ENCODE measurements at places on chromosomes 12 and 14.

DNA sequence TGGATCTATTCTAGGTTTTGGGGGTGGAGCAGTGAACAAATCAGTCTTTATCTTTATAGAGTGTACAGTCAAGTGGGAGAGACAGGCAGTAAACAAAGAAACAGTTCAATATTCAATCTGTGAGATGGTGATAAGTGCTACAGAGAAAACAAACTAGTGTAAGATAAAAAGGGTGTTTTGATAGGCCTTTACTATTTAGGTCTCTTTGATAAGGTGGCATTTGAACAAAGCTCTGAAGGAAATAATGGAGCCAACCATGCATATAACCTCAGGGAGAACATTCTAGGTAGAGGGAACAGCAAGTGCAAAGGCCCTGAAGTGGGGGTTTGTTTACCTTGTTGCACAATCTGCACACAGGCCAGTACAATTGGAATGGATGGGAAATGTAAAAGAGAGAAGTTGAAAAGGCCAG, 47.3 kb downstream of the PTPN11 start:
- no peak for DNase-seq

GRCh38 chr12:25074113-25074512, 120.8 kb downstream of the DNAI7 start:
- DNase-seq = no peak

GRCh38 chr12:39401459-39401858, 41.5 kb downstream of the KIF21A start:
- DNase-seq = no peak

- DNase-seq = no peak
Measured at GRCh38 chr14:97723351-97723750, 926.2 kb downstream of the VRK1 start.
